ENCODE measurements at places on chromosomes 12 and 14.

- peaks cover 22% of the 10 kb centered on the region for H3K36me3 ChIP-seq
- no peak overlapping the region for H3K27ac ChIP-seq
- H3K4me1 ChIP-seq: peaks cover 24% of the 10 kb centered on the region
Measured at GRCh38 chr12:95505039-95505438, 31.1 kb downstream of the METAP2 start.

- no peak for DNase-seq
- no peak overlapping the region for H3K27ac ChIP-seq
- no peaks in the 10 kb centered on the region for H3K4me1 ChIP-seq
- H3K27me3 ChIP-seq: no peaks in the 10 kb centered on the region
Measured at GRCh38 chr14:101933209-101933608, 31.2 kb upstream of the DYNC1H1 start.

DNA sequence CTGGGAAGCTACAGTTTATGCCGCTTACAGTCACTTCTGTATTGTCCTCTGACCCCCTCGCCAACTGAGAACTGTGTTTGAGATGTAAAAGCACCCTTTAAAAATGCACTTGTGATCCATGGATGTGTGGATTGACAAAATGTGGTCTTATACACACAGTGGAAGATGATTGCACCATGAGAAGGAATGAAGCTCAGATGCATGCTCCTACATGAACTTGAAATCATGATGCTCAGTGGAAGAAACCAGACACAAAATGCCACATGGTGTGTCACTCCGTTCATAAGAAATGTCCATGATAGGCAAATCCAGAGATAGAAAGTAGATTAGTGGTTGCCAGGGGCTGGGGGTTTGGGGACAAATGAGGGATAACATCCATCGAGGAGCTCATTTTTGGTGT lies 58.0 kb downstream of the PITPNM2 start:
- no peaks in the 10 kb centered on the region for H3K36me3 ChIP-seq
- H3K27me3 ChIP-seq: no peaks in the 10 kb centered on the region
- DNase-seq: no peak
- peaks cover 62% of the 10 kb centered on the region for H3K4me1 ChIP-seq
- no peak overlapping the region for H3K27ac ChIP-seq

GRCh38 chr14:91942946-91943345 lies 4.5 kb downstream of the FBLN5 start:
- H3K27ac ChIP-seq: no peak overlapping the region
- H3K4me1 ChIP-seq: peaks cover 29% of the 10 kb centered on the region
- no peaks in the 10 kb centered on the region for H3K27me3 ChIP-seq
- DNase-seq: no peak

- no peaks in the 10 kb centered on the region for H3K27me3 ChIP-seq
- H3K27ac ChIP-seq: no peak overlapping the region
- no peak overlapping the region for H3K4me3 ChIP-seq
- no peak for DNase-seq
- no peaks in the 10 kb centered on the region for H3K4me1 ChIP-seq
- no peaks in the 10 kb centered on the region for H3K36me3 ChIP-seq
Measured at GRCh38 chr12:25295361-25295760, 44.6 kb upstream of the KRAS start.

GRCh38 chr12:55985341-55985740 lies 11.5 kb downstream of the RAB5B start:
- H3K4me3 ChIP-seq: no peak overlapping the region
- H3K27me3 ChIP-seq: no peaks in the 10 kb centered on the region
- peaks cover 86% of the 10 kb centered on the region for H3K36me3 ChIP-seq
- no peak overlapping the region for H3K27ac ChIP-seq

DNA sequence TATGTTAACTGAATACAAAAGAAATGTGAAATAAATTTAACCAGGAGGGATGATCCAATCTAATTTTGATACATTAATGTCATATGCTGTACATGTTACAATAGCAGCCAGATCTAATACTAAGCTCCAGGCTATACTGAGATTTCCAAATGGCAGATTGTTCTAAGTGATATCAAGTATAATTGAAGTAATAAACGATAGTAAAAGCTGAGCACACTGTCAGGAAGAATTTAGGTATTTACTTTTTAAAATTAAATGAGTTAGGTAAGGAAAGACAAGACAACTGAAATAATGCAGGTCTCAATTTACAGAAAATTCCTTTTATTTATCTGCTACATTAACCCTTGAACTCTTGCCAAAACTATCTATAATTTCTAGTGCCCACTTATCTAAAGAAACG lies 39.9 kb downstream of the INSM2 start:
- DNase-seq: no peak
- peaks cover 29% of the 10 kb centered on the region for H3K36me3 ChIP-seq
- H3K27ac ChIP-seq: no peak overlapping the region
- no peaks in the 10 kb centered on the region for H3K27me3 ChIP-seq
- H3K4me3 ChIP-seq: no peak overlapping the region

DNA sequence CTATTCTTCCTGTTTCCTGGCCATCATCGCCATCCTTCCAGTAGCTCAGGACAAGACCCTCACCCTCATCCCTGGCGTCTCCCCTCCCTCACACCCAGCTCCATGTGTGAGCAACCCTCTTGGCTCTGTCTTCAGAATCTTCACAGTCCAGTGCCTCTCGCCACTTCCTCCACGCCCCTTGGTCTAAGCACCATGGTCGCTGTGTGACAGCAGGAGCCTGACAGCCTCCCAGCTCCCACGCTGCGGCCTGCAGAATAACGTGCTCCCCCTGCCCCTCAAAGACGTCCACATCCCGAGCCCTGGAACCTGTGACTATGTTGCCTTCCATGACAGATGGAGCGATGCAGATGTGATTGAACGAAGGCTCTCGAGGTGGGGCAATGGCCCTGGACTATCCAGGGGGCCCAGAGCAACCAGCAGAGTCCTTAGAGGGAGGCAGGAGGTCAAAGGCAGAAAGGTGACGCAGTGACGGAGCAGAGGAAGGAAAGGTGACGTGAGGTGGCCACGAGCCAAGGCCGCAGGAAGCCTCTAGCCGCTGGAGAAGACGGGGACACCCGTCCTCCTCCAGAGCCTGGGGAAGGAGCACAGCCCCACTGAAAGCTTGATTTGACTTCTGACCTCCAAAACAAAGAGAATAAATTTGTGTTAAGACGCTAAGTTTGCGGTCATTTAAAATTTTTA lies 139.8 kb downstream of the CALM1 start:
- H3K4me1 ChIP-seq: peaks cover 25% of the 10 kb centered on the region
- H3K4me3 ChIP-seq: no peak overlapping the region
- no peak overlapping the region for H3K27ac ChIP-seq
- no peaks in the 10 kb centered on the region for H3K27me3 ChIP-seq
- H3K36me3 ChIP-seq: peaks cover 28% of the 10 kb centered on the region

- H3K4me1 ChIP-seq: no peaks in the 10 kb centered on the region
- no peak overlapping the region for H3K27ac ChIP-seq
- no peaks in the 10 kb centered on the region for H3K36me3 ChIP-seq
- no peak overlapping the region for H3K4me3 ChIP-seq
- DNase-seq: no peak
- no peaks in the 10 kb centered on the region for H3K27me3 ChIP-seq
Measured at GRCh38 chr12:25023808-25024207, 74.9 kb upstream of the BCAT1 start.

DNA sequence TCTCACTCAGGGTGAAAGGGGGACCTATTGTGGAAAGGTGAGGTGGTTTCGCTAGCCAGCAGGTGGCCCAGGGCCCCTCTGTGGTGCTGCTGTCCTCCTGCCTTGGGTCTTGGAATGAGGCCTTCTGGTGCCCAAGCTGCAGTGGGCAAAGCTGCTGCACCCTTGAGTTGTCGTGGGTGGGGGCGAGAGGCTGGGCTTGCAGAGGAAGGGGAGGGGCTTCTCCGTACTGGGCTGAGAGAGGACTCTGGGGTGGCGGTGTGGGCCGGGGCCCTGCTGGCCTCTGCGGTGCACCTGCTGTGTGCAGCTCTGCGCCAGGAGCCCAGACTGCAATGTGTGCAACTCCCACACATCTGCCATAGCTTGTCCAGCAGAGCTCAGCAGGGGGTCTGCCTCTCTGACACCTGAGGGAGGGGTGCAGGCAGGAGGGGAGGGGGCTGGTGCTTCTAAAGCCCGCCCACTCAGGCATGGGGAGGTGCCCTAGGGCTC lies 145.8 kb downstream of the KIF26A start:
- no peak overlapping the region for H3K27ac ChIP-seq
- DNase-seq: no peak
- no peaks in the 10 kb centered on the region for H3K36me3 ChIP-seq
- no peaks in the 10 kb centered on the region for H3K4me1 ChIP-seq
- no peaks in the 10 kb centered on the region for H3K27me3 ChIP-seq

DNA sequence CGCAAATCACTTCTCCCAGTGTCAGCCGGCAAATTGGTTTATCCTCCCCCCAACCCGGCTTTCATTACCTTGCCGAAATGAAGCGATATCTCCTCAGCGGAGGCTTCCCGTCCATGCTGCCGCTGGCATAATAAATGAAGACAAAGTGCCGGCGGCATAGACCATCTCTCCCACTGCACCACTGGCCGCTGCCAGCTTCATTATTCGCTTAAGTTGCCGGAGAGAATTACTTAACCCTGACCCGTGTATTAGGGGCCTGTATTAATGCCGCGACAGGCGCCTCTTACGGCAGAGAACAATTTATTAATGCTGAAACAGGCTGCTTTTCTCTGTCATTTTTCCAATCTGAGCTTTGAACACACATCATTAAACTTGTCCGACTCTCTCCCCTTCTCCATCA lies 17.5 kb upstream of the GPATCH2L start:
- no peak overlapping the region for H3K27ac ChIP-seq
- no peaks in the 10 kb centered on the region for H3K36me3 ChIP-seq
- no peak overlapping the region for H3K4me3 ChIP-seq
- no peak for DNase-seq
- peaks cover 61% of the 10 kb centered on the region for H3K27me3 ChIP-seq

- H3K27ac ChIP-seq: no peak overlapping the region
- H3K4me1 ChIP-seq: peaks cover 10% of the 10 kb centered on the region
- no peaks in the 10 kb centered on the region for H3K27me3 ChIP-seq
- DNase-seq: peak; percentile 60
- no peaks in the 10 kb centered on the region for H3K36me3 ChIP-seq
- no peak overlapping the region for H3K4me3 ChIP-seq
Measured at GRCh38 chr12:106149096-106149784, 10.5 kb upstream of the NUAK1 start.

- peaks cover 46% of the 10 kb centered on the region for H3K36me3 ChIP-seq
- peaks cover 13% of the 10 kb centered on the region for H3K4me1 ChIP-seq
- H3K27ac ChIP-seq: peak overlapping the region; percentile 96
- no peak for DNase-seq
- no peaks in the 10 kb centered on the region for H3K27me3 ChIP-seq
Measured at GRCh38 chr14:77457115-77457521, 283 bp downstream of the VIPAS39 start.

- no peaks in the 10 kb centered on the region for H3K36me3 ChIP-seq
- H3K27me3 ChIP-seq: no peaks in the 10 kb centered on the region
- no peak for DNase-seq
- H3K27ac ChIP-seq: no peak overlapping the region
- no peaks in the 10 kb centered on the region for H3K4me1 ChIP-seq
Measured at GRCh38 chr12:25684070-25684469, 131.0 kb upstream of the LMNTD1 start.

DNA sequence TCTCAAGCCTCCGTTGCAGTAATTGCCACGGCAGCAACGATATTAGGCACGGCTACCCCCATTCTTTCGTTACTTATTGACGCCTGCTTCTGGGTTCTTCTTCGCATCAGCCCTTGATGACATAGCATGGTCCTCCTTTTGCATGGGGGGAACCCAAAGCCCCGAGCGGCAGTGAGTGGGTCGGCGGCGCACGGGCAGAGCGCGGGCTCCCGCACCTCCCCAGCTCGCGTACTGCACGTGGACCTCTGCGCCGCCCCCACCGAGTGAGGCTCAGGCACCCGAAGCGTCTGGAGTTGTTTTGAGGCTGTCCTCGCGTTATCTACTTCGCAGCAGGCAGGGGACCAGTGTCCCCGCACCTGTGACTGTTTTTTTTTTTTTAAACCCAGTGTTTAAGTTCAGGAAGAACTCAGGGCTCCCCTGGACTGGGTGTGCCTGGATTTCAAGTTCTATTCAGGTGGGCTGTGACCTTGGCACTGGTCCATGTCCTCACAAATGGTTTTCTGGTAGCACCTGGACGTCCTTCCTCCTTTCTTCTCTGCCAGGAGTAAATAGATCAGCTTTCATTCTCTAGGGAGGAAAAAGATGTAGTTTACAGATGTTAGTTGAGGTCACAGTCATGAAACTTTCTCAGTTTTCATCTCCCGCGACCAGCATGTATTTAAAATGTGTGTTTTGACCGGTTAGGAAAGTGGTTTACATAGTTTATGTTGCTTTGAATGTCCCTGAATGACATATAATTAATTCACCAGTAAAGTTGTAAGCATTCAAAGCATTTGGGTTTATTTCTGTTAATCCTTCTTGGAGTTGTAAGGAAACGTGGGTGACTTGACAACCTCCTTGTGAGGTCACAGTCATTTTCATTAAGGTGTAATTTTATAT lies 1.4 kb upstream of the FOXN4 start:
- peak overlapping the region; percentile 53 for H3K4me3 ChIP-seq
- H3K4me1 ChIP-seq: peaks cover 38% of the 10 kb centered on the region
- H3K27ac ChIP-seq: no peak overlapping the region
- H3K27me3 ChIP-seq: peaks cover 48% of the 10 kb centered on the region
- DNase-seq: no peak

- no peaks in the 10 kb centered on the region for H3K4me1 ChIP-seq
- no peak overlapping the region for H3K27ac ChIP-seq
- H3K27me3 ChIP-seq: no peaks in the 10 kb centered on the region
- peaks cover 7% of the 10 kb centered on the region for H3K36me3 ChIP-seq
Measured at GRCh38 chr14:89196545-89196944, 220.5 kb downstream of the FOXN3 start.

DNA sequence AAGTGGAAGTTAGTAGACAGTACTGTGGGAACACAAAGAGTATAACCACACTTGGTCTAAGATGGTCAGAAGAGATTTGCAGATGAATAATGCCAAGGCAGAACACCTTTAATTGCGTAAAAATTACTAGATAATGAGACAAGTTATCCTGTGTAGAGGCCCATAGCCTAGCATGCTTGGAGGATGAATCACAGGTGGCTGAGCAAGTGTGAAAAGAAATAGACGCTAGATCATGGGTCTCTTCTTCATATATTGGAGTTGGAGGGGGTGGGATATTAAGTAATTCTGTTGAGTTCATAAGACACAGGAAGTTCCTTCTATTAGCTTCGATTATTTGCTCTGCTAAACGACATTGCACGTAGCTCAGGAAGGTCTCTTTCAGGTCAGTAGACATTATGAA lies 454.3 kb upstream of the LMO3 start:
- H3K4me1 ChIP-seq: no peaks in the 10 kb centered on the region
- no peaks in the 10 kb centered on the region for H3K27me3 ChIP-seq
- no peak overlapping the region for H3K27ac ChIP-seq
- H3K4me3 ChIP-seq: no peak overlapping the region

Data from stomach (tissue), 19 donors.